Right lobe of liver (tissue), 6 donors: ENCODE measurements at places on chromosomes 2 and 18. TPM values are rescaled to one million over a fixed set of nuclear protein-coding genes. Genes with fewer than 3 reads are reported as not detected.

GRCh38 chr2:157933160-157933920 lies 57.2 kb upstream of the ACVR1 start:
- no peaks in the 10 kb centered on the region for H3K36me3 ChIP-seq
- no peak overlapping the region for H3K4me3 ChIP-seq
- no peaks in the 10 kb centered on the region for H3K27me3 ChIP-seq
- H3K4me1 ChIP-seq = no peaks in the 10 kb centered on the region
- no peak for DNase-seq
- no peak overlapping the region for H3K27ac ChIP-seq

DNA sequence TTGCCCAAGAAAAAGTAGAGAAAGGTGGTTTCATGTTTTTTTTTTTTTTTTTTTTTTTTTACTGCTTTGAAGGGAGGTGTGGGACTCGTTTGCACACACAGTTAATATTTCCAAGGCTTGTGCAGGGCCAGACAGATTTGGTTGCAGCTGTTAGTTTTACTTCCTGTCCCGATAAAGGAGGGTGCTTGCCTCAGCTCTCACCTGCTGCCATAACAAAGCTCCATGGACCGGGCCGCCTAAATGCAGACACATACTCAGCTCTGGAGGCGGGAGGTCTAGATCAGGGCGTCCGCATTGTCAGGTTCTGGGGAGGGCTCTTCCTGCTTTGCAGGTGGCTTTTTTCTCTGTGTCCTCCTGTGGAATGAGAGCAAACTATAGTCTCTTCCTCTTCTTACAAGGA lies 69.9 kb downstream of the ODC1 start:
- DNase-seq = no peak
- peaks cover 17% of the 10 kb centered on the region for H3K4me1 ChIP-seq
- no peak overlapping the region for H3K27ac ChIP-seq

DNA sequence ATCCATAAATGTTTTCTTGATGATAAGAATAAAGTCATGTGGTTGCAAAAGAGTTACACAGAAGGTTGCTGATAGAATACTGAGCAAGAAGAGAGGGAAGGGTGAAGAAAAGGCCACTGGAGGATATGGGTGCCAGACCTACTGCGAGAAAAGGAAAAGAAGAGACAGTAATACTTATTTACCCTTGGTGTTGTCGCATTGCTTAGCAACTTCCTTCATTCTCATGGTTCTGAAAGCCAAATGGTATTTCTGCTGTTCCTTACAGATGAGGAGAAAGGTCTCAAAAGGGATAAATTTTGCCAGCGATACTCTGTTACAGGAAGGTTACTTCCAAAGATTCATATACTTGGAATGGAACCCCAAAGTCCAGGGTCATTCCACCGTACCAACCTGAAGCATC lies 62.5 kb downstream of the LHCGR start:
- H3K4me3 ChIP-seq = no peak overlapping the region
- no peaks in the 10 kb centered on the region for H3K4me1 ChIP-seq
- H3K27ac ChIP-seq = no peak overlapping the region

DNA sequence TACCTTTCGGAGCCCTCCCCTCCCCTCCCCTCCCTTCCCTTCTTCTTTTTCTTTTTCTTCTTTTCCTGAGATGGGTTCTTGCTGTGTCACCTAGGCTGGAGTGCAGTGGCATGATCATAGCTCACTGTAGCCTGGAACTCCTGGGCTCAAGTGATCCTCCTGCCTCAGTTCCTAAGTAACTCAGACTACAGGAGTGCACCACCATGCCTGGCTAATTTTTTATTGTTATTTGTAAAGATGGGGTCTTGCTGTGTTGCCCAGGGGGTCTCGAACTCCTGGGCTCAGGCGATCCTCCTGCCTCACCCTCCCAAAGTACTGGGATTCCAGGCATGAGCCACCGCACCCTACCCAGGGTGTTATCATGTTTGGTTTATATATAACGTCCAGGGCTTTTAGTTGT lies 66.7 kb downstream of the ASB1 start:
- H3K27ac ChIP-seq = no peak overlapping the region
- no peaks in the 10 kb centered on the region for H3K4me1 ChIP-seq
- no peak overlapping the region for H3K4me3 ChIP-seq
- no peaks in the 10 kb centered on the region for H3K27me3 ChIP-seq

- H3K27me3 ChIP-seq = no peaks in the 10 kb centered on the region
- H3K4me1 ChIP-seq = no peaks in the 10 kb centered on the region
- no peaks in the 10 kb centered on the region for H3K36me3 ChIP-seq
- no peak for DNase-seq
Measured at GRCh38 chr18:74457725-74458421, 765 bp upstream of the DIPK1C start.

DNA sequence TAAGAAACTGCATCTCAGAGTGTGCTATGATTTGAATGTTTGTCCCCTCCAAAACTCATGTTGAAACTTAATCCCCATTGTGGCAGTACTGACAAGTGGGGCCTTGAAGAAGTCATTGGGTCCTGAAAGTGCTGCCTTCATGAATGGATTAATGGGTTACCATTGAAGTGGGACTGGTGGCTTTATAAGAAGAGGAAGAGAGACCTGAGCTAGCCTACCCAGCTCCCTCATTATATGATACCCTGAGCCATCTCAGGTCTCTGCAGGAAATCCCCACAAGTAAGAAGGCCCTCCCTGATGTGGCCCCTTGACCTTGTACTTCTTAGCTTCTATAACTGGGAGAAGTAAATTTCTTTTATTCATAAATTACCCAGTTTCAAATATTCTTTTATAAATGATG lies 526.8 kb downstream of the XIRP2 start:
- H3K36me3 ChIP-seq = no peaks in the 10 kb centered on the region
- H3K4me1 ChIP-seq = no peaks in the 10 kb centered on the region
- DNase-seq = no peak
- H3K27ac ChIP-seq = no peak overlapping the region
- H3K4me3 ChIP-seq = no peak overlapping the region

- no peaks in the 10 kb centered on the region for H3K36me3 ChIP-seq
- H3K4me3 ChIP-seq = no peak overlapping the region
- H3K27me3 ChIP-seq = no peaks in the 10 kb centered on the region
- no peak overlapping the region for H3K27ac ChIP-seq
Measured at GRCh38 chr2:197575987-197576386, 60.1 kb downstream of the MOB4 start.

DNA sequence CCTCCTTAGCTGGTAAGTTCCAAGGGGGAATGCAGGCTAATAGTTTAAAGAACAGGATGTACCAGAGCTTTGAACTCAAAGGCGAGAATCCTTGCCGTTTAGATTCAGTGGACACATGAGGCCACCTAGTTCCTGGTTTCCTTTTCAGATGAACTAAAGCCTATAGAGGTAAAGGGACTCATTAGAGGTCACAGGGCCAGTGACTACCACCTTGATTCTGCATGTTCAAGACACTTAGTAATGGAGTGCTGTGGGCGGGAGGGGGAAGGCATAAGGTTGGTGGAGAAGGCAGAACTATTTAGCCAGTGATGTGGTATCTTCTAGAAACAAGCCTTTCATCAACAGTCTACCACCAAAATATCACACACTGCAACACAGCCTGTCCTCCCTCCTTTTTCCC lies 47.9 kb downstream of the ARHGEF33 start:
- no peaks in the 10 kb centered on the region for H3K36me3 ChIP-seq
- no peak for DNase-seq
- no peak overlapping the region for H3K27ac ChIP-seq
- H3K27me3 ChIP-seq = no peaks in the 10 kb centered on the region

GRCh38 chr2:174951745-174952144 lies 53.4 kb downstream of the CHN1 start:
- H3K4me3 ChIP-seq = no peak overlapping the region
- H3K4me1 ChIP-seq = no peaks in the 10 kb centered on the region
- no peaks in the 10 kb centered on the region for H3K27me3 ChIP-seq
- H3K27ac ChIP-seq = no peak overlapping the region
- no peaks in the 10 kb centered on the region for H3K36me3 ChIP-seq

DNA sequence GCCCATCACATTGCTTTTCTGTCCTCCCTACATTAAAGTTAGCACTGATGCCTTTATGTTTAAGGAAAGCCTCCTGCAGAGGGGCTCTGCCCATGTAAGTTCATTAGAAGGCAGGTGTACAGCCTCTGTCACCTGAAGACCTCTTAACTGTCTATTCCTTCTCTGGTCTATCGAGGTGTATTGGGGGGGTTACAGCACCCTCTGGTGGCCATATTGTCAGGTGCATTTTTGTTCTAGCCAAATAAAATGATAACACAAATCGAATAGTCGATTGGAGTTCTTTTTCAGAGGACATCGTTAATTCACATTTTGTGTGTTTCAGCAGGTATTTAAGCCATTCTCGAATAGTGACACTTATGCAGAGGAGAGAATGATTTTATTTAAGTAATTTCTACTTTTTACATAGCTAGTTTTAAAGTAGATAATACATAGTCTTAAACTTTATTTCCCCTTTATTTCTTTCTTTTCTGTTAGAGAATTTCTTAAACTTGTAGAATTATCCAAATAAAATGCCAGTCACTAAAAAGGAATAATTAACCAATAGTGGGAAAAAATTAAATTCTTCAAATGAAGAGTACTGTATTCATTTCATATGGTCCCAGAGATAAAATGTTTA lies 136.8 kb downstream of the NEDD4L start:
- H3K27ac ChIP-seq = no peak overlapping the region
- DNase-seq = no peak
- no peaks in the 10 kb centered on the region for H3K27me3 ChIP-seq
- no peaks in the 10 kb centered on the region for H3K4me1 ChIP-seq

GRCh38 chr2:203739351-203739750 lies 32.9 kb downstream of the CD28 start:
- H3K36me3 ChIP-seq = no peaks in the 10 kb centered on the region
- H3K27me3 ChIP-seq = no peaks in the 10 kb centered on the region
- H3K27ac ChIP-seq = no peak overlapping the region
- H3K4me3 ChIP-seq = no peak overlapping the region

DNA sequence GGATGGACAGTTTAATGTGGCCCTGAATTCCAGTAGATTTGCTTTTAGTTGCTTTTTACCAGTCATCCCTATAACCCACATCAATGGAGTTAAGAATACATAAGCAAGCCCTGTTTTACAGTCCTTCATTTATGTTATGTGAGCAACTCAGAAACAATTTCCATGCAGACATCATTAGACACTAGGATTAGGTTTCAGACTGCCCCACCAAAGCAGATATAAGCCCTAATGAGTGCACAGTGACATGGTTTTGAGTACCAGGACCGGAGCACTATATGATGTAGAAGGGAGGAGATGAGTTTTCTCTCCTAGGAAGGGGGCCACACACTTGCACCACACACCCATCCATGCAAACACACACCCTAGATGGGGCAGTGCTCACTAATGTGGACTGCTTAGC lies 15.5 kb downstream of the KCNS3 start:
- H3K27ac ChIP-seq = no peak overlapping the region
- DNase-seq = no peak
- H3K4me3 ChIP-seq = no peak overlapping the region
- H3K36me3 ChIP-seq = no peaks in the 10 kb centered on the region
- H3K4me1 ChIP-seq = no peaks in the 10 kb centered on the region

GRCh38 chr18:79383388-79384056 lies 12.2 kb upstream of the NFATC1 start:
- H3K4me3 ChIP-seq = no peak overlapping the region
- H3K4me1 ChIP-seq = no peaks in the 10 kb centered on the region
- no peak overlapping the region for H3K27ac ChIP-seq
- DNase-seq = no peak
- peaks cover 5% of the 10 kb centered on the region for H3K27me3 ChIP-seq

GRCh38 chr2:27651056-27651455 lies 12.4 kb downstream of the SUPT7L start:
- H3K4me1 ChIP-seq = no peaks in the 10 kb centered on the region
- peaks cover 78% of the 10 kb centered on the region for H3K36me3 ChIP-seq
- no peaks in the 10 kb centered on the region for H3K27me3 ChIP-seq
- DNase-seq = no peak

DNA sequence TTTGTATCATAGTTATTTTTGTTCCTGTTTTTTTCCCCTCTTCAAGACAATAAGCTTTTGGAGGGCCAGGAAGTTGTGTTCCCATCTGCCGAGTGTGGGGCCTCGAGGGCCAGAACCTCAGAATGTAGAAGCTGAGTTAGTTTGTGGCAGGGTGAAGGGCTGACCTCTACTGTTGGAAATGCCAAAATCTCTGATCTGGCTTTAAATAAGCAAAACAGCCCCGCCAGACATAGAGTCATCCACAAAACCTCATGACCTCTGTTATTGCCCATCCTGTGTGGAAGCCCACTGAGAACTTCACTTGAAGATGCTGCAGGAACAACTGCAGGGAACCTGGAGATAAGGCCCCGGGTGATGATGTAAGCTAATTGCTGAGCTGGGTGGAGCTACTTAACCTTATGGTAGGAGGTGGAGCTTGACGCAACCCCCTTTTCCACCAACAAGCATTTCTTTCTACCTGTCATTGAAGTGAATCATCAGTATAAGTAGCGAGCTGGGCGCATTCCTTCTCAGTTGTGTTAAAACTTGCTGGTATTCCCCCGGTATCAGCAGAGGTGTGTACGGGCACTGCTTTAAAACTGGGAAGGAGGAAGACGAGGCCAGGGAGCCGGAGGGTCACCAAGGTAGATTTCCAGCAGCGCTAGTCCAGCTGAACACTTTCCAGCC lies 177.2 kb downstream of the NEDD4L start:
- H3K27me3 ChIP-seq = no peaks in the 10 kb centered on the region
- DNase-seq = no peak
- peaks cover 31% of the 10 kb centered on the region for H3K4me1 ChIP-seq
- H3K36me3 ChIP-seq = no peaks in the 10 kb centered on the region
- no peak overlapping the region for H3K4me3 ChIP-seq
- H3K27ac ChIP-seq = no peak overlapping the region

GRCh38 chr2:102703748-102704147 lies 58.1 kb upstream of the TMEM182 start:
- H3K4me1 ChIP-seq = no peaks in the 10 kb centered on the region
- H3K27ac ChIP-seq = no peak overlapping the region
- H3K4me3 ChIP-seq = no peak overlapping the region
- H3K27me3 ChIP-seq = no peaks in the 10 kb centered on the region
- H3K36me3 ChIP-seq = no peaks in the 10 kb centered on the region

DNA sequence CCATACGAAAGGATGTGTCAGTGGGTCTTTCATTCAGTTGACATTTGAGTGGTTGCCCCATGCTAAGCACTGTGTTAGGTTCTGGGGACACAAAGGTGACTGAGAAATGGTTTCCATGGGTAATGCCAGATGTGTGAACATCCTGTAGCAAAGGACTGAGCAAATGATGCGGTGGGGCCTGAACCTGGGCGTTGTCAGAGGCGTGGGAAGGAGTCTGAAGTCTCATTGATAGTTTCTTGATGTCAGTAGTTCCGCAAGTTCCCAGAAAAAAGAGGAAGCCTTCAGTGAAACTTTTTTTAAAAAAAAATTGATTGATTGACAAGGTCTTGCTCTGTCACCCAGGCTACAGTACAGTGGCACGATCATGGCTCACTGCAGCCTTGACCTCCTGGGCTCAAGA lies 56.9 kb downstream of the LIMS1 start:
- no peaks in the 10 kb centered on the region for H3K27me3 ChIP-seq
- no peak overlapping the region for H3K4me3 ChIP-seq
- no peaks in the 10 kb centered on the region for H3K36me3 ChIP-seq
- DNase-seq = no peak
- no peak overlapping the region for H3K27ac ChIP-seq
- no peaks in the 10 kb centered on the region for H3K4me1 ChIP-seq

- DNase-seq = no peak
- no peak overlapping the region for H3K27ac ChIP-seq
- no peaks in the 10 kb centered on the region for H3K4me1 ChIP-seq
- no peak overlapping the region for H3K4me3 ChIP-seq
- H3K27me3 ChIP-seq = no peaks in the 10 kb centered on the region
Measured at GRCh38 chr2:178909507-178909906, 102.3 kb upstream of the TTN start.

Gene CKAP2L
- total RNA-seq = 1.4 TPM

Gene GNLY
- 1.6 TPM for total RNA-seq

Gene TEKT4
- total RNA-seq = not detected

Gene SLC16A14
- total RNA-seq = 0.14 TPM

Gene EFR3B
- 0.16 TPM for total RNA-seq

Gene ARHGEF4
- 0.44 TPM for total RNA-seq

Gene PLGLB1
- total RNA-seq = 111 TPM
